ENCODE measurements at places on chromosomes 11 and 22. TPM values are rescaled to one million over a fixed set of nuclear protein-coding genes. Genes with fewer than 3 reads are reported as not detected.

GRCh38 chr11:90355200-90355599 lies 132.4 kb upstream of the CHORDC1 start:
- no peak overlapping the region for H3K4me3 ChIP-seq
- no peak for DNase-seq
- no peaks in the 10 kb centered on the region for H3K27me3 ChIP-seq
- no peaks in the 10 kb centered on the region for H3K36me3 ChIP-seq
- H3K4me1 ChIP-seq = no peaks in the 10 kb centered on the region

- peak overlapping the region; percentile 72 for H3K4me3 ChIP-seq
- peaks cover 6% of the 10 kb centered on the region for H3K36me3 ChIP-seq
- H3K4me1 ChIP-seq = peaks cover 8% of the 10 kb centered on the region
- peak overlapping the region; percentile 76 for H3K27ac ChIP-seq
- H3K27me3 ChIP-seq = no peaks in the 10 kb centered on the region
- DNase-seq = no peak
These were observed 653 bp downstream of the NAGA start for GRCh38 chr22:42069801-42070516.

GRCh38 chr11:78547931-78548705 lies 26.5 kb downstream of the NARS2 start:
- no peak for DNase-seq
- H3K4me1 ChIP-seq = no peaks in the 10 kb centered on the region
- no peak overlapping the region for H3K27ac ChIP-seq
- no peaks in the 10 kb centered on the region for H3K36me3 ChIP-seq
- no peaks in the 10 kb centered on the region for H3K27me3 ChIP-seq

GRCh38 chr11:112625814-112626213 lies 335.4 kb upstream of the NCAM1 start:
- no peak for DNase-seq
- no peaks in the 10 kb centered on the region for H3K27me3 ChIP-seq
- H3K27ac ChIP-seq = no peak overlapping the region
- H3K4me3 ChIP-seq = no peak overlapping the region
- no peaks in the 10 kb centered on the region for H3K36me3 ChIP-seq
- no peaks in the 10 kb centered on the region for H3K4me1 ChIP-seq

- H3K36me3 ChIP-seq = no peaks in the 10 kb centered on the region
These were observed 19.6 kb upstream of the TBCEL start for GRCh38 chr11:121004206-121004840.

GRCh38 chr11:65539744-65540289 lies 14.9 kb downstream of the SCYL1 start:
- peak overlapping the region; percentile 54 for H3K4me3 ChIP-seq
- no peak for DNase-seq
- H3K4me1 ChIP-seq = peaks cover 8% of the 10 kb centered on the region

DNA sequence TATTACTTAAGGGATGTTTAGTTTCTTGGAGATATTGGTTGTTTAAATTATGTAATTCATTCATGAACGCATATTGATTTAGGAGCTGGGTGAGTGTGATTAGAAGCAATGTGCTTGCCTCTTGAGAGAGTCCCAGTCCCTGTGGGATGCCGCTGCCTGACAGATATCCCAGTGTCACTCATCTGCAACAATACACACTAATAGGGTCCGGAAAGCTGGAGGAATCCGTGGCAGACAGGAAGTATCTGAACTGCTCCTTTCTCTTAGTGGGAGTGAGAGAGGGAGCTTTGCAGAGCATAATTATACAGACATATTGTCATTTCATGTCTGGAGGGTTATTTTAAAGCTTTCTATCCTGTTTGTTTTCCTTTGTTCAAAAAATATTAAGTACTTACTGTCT lies 17.4 kb downstream of the AMOTL1 start:
- no peaks in the 10 kb centered on the region for H3K36me3 ChIP-seq
- no peaks in the 10 kb centered on the region for H3K27me3 ChIP-seq
- H3K4me3 ChIP-seq = no peak overlapping the region

DNA sequence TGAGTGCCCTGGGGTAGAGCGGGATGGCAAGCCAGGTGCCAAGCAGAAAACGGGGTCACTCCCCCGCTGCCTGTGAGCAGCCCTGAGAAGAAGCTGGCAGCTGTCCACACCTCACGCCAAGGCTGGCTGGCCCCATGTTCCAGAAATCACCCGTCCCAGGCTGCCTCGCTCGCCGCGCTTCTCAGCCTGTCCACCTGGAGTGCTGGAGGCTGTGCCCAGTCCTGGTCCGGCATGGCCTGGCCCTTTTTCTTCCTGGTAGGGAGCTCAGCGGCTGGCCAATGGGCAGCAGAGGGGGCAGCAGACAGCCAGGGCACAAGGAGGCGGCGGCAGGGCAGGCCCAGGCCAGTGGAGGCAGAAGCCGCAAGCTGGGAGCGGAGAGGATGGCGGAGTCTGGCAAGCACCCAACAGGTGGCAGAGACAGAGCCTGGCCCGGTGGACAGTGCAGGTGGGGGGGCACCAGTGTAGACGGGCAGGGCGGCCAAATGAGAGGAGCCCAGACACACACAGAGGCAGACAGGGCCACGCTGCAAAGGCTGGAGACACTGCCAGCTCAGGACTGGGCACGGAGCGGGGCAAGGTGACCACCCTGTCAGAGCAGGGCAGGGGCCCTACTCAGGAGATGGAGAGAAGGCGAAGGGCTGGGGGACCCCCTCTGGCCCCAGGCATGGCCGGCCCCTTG lies 37.2 kb upstream of the TH start:
- no peaks in the 10 kb centered on the region for H3K27me3 ChIP-seq
- H3K4me1 ChIP-seq = no peaks in the 10 kb centered on the region
- H3K27ac ChIP-seq = no peak overlapping the region
- no peak overlapping the region for H3K4me3 ChIP-seq
- H3K36me3 ChIP-seq = no peaks in the 10 kb centered on the region

The C11orf54 gene
- 19.3 TPM for total RNA-seq

GRCh38 chr11:45563810-45564209 lies 101.6 kb downstream of the CHST1 start:
- H3K27me3 ChIP-seq = peaks cover 4% of the 10 kb centered on the region
- no peaks in the 10 kb centered on the region for H3K36me3 ChIP-seq
- H3K4me3 ChIP-seq = no peak overlapping the region
- H3K27ac ChIP-seq = no peak overlapping the region

DNA sequence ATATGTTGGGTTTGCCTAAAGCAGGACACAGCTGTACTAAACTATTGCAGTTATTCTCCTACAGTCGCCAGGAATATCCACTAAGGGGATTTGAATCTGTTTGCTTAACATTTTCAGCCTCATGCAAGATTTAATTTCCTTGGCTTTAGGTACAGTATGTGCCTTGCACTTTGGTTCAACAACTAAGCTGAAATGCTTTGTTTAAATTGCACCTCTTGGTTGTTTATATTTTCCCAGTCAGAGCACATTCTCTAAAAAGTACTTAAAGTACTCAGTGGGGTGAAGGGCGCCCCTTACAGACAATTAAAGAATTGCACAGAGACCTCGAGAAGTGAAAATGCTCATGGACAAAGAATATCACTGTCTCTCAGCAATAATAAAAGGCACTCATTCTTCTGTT lies 107.8 kb upstream of the MTNR1B start:
- peak; percentile 57 for DNase-seq
- no peak overlapping the region for H3K4me3 ChIP-seq
- H3K36me3 ChIP-seq = no peaks in the 10 kb centered on the region
- peaks cover 2% of the 10 kb centered on the region for H3K4me1 ChIP-seq

DNA sequence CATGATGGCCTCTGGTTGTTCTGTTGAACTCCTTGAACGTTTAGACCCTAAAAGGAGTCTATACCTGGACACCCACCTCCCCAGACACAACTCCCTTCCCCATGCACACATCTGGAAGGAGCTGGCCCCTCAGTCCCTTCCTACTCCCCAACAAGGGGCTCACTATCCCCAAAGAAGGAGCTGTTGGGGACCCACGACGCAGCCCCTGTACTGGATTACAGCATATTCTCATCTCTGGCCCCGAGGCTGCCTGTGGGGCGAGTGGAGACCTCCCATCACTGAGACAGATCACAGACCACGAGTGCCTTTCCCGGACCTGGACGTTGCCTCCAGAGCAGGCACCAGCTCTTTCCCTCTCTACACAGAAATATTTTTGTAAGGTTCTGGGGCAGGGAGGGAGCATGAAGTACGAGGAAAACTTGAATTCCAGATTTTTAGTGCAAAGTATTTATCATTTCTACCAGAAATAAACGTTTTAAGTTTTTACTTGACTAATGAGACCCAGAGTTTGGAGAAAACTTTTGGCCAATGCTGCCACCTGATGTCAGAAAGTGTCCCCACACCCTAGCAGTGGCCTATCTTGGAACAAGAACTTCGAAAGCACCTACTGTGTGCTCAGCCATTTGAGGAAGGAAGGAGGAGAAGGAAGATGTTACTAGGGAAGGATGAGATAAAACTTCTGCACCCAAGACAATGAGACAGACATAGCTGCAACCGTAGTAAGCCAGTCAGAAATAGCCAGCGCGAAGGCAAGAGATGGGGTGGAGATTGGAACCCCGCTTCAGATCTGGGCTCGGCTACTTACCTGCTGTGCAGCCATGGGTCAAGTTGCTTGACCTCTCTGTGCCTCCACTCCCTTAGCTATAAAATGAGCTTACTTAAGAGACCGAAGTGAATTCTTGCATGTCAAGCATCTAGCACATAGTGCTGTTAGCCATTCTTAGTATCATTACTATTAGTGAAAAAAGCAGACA lies 10.2 kb upstream of the POU2F3 start:
- H3K27me3 ChIP-seq = peaks cover 3% of the 10 kb centered on the region
- DNase-seq = peak; percentile 42
- H3K36me3 ChIP-seq = peaks cover 6% of the 10 kb centered on the region
- no peak overlapping the region for H3K4me3 ChIP-seq
- H3K27ac ChIP-seq = no peak overlapping the region
- H3K4me1 ChIP-seq = no peaks in the 10 kb centered on the region

The C22orf42 gene
- total RNA-seq = not detected

The RFPL3 gene
- total RNA-seq = not detected

DNA sequence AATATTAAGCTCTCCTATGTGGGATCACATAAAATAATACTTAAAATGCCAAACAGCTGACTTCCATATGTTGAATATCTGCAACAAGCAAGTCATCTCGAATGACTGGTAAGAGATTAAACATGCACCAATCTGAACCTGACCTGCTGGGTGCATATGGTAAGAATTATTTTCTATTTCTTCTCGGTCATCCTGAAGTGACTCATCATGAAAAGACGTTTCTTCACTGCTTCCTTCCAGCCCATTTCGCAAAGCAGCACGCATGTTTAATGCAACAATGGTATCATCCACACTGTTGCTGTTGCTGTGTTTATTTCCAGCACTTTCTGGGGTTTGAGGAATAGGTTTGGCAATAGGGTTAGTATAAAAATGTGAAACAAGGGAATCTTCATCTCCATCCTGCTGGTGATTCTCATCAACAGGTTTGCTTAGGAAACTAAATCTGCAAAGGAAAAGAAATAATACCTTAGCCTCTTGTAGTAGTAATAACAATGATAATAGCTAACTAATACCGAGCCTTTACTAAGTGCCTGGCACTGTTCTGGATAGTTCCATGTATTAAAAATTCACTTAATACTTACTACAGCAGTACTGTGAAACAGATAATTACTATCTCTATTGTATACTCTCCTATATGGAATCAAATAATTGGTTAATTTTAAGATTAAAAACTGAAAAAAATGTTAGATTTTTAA lies 52.0 kb upstream of the CHRNA10 start:
- peaks cover 8% of the 10 kb centered on the region for H3K4me1 ChIP-seq
- H3K27me3 ChIP-seq = no peaks in the 10 kb centered on the region
- peak overlapping the region; percentile 76 for H3K27ac ChIP-seq
- peaks cover 8% of the 10 kb centered on the region for H3K36me3 ChIP-seq
- H3K4me3 ChIP-seq = no peak overlapping the region
- peak; percentile 95 for DNase-seq

DNA sequence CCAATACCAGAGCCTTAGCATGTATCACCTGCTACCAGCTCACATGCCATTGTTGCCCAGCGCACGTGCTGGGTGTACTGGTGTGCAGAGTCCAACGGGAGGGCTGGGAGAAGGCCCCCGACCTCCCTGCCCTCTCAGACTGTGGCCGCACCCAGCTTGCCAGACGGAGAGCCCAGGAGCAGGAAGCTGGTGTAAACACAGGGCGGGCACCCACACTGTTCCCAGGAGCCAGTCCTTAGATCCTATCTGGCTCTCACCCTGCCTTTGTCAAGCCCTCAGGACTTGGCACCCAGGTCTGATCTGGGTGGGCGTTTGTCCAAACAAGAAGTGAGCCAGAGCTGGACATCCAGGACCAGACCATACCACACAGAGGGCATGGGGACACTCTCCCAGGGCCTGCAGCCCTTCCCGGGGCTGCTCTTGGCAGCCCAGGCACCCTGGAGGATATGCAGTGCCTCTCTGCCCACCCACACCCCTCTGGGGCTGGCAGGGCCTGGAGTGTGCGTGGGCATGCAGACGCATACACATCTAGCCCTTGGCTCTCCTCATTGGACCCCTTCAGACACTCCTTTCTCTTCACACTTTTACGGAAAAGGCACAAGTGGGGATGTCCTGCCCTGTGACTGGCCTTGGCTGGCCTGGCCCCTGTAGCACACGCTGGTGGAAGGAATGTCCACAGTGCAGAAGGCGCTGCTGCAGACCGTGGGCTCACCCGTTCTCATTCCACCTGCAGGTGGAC lies 19.9 kb upstream of the CLDN5 start:
- H3K36me3 ChIP-seq = no peaks in the 10 kb centered on the region
- no peak overlapping the region for H3K4me3 ChIP-seq
- no peak overlapping the region for H3K27ac ChIP-seq
- no peak for DNase-seq
- H3K27me3 ChIP-seq = no peaks in the 10 kb centered on the region
- H3K4me1 ChIP-seq = no peaks in the 10 kb centered on the region

GRCh38 chr11:827146-827896 lies 398 bp upstream of the CRACR2B start:
- peaks cover 24% of the 10 kb centered on the region for H3K4me1 ChIP-seq
- no peak overlapping the region for H3K27ac ChIP-seq
- peak overlapping the region; percentile 45 for H3K4me3 ChIP-seq
- peaks cover 10% of the 10 kb centered on the region for H3K36me3 ChIP-seq
- no peaks in the 10 kb centered on the region for H3K27me3 ChIP-seq

The LTBP3 gene
- 37.3 TPM for total RNA-seq

GRCh38 chr11:94107363-94107762 lies 21.3 kb upstream of the PANX1 start:
- no peak overlapping the region for H3K4me3 ChIP-seq
- H3K36me3 ChIP-seq = no peaks in the 10 kb centered on the region
- DNase-seq = no peak
- no peak overlapping the region for H3K27ac ChIP-seq
- no peaks in the 10 kb centered on the region for H3K27me3 ChIP-seq
- H3K4me1 ChIP-seq = no peaks in the 10 kb centered on the region
